ENCODE measurements at places on chromosomes 2 and 18.

DNA sequence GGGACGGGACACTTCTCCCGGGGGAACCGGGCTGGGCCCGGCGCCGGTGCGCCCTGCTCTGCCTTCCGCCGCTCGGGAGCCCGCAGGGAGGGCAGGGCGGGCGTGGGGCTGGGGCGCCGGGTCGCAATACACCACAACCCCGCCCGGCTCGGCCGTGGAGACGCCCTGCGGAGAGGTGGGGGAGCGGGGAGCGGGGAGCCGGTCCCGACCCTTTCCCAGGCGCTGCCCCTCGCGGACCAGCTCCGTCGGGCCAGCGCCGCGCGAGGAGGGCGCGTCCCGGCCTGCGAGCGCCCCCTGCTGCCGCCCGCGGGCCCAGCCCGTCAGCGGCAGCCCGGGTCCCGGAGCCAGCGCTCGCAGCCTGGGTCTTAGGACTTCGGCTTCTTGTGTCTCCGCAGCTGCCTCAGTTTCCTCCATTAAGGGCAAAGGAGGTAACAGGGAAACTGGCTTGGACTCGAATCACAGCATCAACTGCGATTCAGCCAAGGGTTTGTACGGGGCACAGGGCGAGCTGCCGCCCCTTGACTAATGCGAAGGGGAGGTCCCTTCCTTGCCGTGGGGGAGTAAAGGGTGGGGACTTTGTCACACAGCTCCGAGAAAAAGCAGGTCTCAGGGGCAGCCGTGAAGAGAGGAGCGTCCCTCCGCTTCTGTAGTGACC, 635 bp upstream of the ADRA2B start:
- DNase-seq = peak; percentile 83

GRCh38 chr18:50797142-50797541, 22.7 kb downstream of the MRO start:
- no peak for DNase-seq

DNA sequence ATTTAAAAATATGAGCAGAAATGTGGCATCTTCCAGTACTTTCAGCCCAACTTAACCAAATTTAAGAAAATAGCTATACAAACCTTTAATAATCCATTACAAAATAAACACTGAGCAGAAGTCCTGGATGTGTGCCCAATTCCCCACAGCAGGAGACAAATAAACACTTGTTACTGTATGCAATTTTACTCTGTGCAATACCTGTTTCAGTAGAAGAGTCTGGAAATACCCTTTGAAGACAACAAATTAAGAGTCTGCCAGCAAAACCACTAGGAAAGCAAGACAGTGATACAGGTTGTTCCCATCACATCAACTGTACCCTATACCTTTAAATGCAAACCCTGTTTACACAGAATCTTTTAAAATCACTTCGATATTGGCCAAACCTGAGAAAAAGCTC, 41.4 kb upstream of the RNU4ATAC start:
- no peak for DNase-seq

GRCh38 chr2:191262436-191262835, 17.2 kb downstream of the MYO1B start:
- DNase-seq = no peak

GRCh38 chr2:109129921-109130722, 1.1 kb downstream of the SH3RF3 start:
- no peak for DNase-seq

DNA sequence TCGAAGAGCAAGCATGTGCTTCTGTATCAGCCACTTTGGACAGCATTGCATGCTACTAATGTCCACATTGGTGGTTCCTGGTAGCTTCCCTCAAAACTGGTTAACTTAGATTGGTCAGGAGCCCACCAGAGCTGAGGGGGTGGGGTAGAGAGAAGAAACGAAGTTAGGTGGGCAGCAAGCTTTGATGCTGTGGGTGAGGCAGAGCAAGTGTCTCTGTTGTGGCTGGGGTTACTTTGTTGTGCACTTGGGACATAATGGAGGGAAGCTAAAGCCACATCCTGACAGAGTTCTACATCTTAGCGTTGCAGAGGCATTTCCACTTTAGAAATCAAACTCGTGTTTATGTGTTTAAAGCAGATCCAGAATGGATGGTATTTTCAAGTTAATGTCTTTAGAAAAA, 82.7 kb downstream of the FAM168B start:
- no peak for DNase-seq

- DNase-seq = no peak
These were observed 50.9 kb upstream of the GPD2 start for GRCh38 chr2:156385242-156385641.

DNA sequence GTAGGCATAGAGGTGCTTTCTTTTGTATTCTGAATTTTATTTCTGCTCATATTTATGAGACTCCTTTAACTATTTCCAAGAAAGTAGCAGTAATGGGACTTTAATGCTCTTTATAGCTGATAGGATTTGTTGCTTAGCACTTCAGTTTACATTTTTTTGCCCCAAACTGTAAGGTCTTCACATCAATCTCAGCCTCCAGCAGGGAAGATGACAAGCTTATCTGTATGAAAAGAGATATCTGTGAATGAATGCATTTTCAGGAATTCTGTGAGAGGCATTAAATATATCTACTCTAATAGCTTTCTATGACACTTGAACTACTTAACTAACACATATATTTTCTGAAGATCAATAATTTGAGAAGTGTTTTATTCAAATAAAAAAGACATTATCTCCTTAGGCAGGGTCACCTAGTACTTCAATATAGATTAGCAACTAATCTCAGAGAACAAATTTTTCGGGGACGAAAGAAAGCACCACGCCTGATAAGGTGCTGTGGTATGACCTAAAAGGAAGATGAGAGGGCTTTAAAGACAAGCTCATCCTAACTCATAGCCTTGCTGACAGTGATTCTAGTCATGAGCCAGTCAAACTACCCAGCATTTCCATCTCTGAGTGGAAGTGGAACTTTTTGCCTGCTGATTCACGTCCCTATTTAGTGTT, 766.1 kb upstream of the CNTNAP5 start:
- DNase-seq = no peak

DNA sequence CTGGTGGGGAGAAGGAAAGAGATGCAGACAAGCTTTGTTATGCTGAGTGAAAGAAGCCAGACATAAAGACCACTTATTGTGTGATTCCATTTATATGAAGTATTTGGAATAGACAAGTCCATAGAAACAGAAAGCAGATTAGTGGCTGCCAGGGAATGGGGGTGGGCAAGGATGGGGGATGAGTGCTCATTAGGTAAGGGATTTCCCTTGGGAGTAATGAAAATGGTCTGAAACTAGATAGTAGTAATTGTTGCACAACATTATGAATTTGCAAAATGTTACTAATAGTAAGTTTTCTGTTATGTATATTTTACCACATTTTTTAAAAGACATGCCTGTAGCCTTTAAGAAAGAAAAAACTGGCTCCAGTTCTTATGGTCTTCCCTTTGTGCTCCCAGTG, 154.9 kb downstream of the LNPK start:
- DNase-seq = no peak

DNA sequence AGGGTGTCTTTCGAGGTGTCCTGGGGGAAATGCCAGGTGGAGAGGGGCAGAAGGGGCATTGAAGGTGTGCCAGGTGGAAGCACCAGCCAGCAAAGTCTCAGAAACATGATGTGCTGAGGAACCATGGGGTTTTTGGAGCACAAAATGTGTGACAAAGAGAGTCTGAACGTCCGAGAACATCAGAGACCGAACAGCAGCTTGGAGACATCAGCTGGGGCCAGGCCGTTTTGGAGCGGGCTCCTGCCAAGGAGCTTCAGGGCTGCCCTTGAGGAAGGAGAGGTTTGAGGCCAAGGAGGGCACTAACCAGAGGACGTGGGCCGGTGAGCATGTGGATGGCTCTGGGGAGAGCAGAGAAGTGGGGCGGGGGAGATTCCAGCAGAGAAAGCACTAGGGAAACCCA, 5.3 kb upstream of the MBP start:
- no peak for DNase-seq

GRCh38 chr2:235762832-235763598, 269.2 kb downstream of the AGAP1 start:
- no peak for DNase-seq

- DNase-seq = no peak
These were observed 515.9 kb upstream of the CELF4 start for GRCh38 chr18:38081516-38081915.

- DNase-seq = no peak
These were observed 23.2 kb downstream of the SPEG start for GRCh38 chr2:219457784-219458369.

- no peak for DNase-seq
These were observed 48.0 kb downstream of the SERPINB8 start for GRCh38 chr18:64017870-64018269.

DNA sequence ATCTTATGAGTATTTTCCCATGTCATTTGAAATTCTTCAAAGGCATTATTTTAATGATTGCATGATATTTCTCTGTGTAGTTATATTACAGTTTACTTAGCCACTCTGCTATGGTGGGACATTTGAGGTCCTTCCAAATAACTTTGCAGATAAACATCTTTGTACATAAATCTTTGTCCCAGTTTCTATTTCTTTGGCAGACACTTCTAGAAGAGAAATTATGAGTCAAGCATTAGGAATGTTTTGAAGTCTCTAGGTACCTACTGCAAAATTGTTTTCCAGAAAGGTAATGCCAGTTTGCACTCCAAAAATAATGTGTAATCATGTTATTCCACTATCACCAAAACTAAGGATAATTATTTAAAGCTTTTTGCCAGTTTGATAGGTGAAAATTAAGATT, 149.7 kb downstream of the EN1 start:
- no peak for DNase-seq

DNA sequence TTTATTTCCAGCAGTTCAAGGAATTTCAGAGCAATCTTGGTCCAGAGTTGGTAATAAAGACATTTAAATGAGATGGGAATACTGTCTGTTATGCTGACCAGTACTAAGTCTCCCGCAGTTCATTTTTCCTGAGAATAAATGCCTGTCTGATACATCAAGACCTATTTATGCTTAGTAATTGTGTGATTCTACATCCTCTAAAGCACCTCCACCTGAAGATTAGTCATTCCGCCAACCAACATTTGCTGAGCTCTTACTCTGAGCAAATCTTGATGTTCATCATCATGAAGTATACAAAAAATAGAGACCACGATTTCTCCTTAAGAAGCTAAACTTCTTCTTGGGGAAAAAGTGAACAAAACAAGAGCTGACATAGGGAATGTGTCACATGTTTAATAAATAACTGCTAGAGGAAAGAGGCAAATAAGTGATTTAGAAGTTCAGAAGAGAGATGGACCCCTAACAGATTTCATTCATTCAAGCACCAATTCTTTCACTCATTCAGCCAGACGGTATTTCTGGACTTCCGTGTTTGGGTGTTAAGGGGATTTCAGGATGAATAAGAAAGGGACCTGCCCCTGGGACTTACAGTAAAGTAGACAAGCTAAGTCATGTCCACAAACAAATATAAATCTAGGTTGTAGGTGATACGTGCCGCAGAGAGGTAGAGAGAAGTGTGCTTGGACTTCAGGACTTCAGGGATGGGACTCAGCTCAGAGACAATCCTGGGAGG, 34.2 kb upstream of the PPP4R1 start:
- no peak for DNase-seq

GRCh38 chr2:146992057-146992456, 852.8 kb upstream of the ACVR2A start:
- DNase-seq = no peak

DNA sequence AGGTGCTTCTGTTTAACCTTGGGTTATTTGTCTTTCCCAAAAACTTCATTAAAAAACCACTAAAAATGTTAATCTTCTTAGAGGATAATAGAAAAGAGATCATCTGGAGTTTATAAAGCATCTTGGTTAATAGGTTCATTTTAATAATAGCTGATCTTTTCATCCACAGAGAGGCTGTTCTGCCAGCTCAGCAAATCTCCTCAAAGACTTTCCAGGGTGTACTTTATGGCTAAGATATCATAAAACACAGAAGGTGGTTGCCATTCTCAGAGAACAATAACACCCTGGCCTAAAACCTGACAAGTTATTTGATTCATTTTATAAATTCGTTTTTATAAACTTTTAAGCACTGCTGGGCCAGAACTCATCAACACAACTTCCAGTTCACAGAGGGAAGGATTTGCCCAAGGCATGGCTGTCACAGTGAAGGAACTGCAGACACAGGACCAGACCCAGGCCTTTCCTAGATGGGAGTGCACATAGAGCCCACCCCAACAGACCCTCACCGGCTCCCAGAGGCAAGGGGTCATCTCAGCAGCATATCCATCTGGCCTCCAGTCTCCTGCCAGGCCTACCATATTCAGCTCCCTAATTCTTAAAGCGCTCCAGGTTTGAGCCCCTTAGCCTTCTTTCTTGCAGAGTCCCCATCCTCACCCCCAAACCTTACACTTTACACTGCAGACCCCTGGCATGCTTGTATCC, 203.4 kb upstream of the RAB6C start:
- no peak for DNase-seq

- DNase-seq = no peak
These were observed 346.2 kb upstream of the MEX3C start for GRCh38 chr18:51543658-51544155.

DNA sequence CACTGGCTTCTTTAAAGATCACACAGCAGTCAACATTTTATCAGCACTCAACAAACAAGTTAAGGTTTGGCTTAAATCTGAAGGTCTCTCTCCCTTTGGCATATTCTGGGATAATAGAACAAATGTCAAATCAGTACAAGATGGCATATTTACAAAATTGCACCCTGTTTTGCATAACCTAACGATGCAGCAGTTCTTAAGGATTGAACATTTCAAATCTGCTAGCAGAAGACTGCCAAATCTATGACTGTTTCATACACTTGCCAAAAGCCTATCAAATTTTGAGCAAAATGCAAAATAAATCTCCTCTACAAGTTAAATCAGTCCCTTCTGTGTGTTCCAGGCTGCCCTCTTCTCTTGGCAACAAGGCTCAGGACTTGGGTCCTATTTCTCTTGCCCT, 73.6 kb downstream of the DPP4 start:
- DNase-seq = no peak

GRCh38 chr2:44131177-44131576, 37.5 kb upstream of the PPM1B start:
- DNase-seq = no peak

DNA sequence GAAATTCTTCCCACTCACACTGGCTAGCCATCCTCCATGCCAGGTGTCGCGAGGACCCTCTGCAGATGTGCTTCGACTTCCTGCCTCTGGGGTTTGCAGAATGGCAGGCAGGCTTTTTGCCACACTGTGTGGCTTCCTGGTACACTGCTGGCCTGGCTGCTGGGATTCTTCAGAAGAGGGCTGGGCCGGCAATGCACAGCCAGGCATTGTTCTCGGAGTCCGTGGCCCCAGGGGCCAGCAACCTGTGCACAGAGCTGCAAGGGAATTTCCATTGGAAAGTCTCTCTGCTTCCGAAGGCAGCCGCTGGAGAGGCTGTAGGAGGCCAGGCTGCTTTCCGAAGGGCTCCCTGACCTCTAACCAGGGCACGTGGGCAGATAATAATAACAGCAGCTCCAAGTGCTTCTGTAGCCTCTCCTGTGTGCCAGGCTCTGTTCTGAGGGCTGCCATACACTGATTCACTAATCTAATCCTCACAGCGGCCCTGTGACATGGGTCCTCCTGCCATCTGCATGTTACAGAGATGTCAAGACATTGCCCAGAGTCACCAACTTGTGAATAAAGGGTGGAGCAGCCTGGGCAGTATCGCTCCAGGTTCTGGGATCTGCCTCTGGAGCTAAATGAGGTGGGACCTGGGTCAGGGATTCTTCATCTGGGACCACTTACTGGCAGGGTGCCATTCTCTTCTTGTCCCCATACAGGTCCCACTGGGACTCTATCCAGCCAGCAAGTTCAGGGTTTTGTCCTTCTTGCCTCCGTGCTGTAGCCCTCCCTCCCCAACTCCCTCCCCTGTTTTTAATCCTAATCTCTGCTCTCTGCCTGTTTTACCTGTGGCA, 5.0 kb downstream of the LDLRAD4 start:
- peak; percentile 76 for DNase-seq

GRCh38 chr2:102086150-102086872, 56.2 kb upstream of the IL1R1 start:
- DNase-seq = no peak
